ENCODE measurements at places on chromosomes 11 and 22.
A peak's percentile ranks its signal among the peaks of the same experiment; 100 is the strongest.

DNA sequence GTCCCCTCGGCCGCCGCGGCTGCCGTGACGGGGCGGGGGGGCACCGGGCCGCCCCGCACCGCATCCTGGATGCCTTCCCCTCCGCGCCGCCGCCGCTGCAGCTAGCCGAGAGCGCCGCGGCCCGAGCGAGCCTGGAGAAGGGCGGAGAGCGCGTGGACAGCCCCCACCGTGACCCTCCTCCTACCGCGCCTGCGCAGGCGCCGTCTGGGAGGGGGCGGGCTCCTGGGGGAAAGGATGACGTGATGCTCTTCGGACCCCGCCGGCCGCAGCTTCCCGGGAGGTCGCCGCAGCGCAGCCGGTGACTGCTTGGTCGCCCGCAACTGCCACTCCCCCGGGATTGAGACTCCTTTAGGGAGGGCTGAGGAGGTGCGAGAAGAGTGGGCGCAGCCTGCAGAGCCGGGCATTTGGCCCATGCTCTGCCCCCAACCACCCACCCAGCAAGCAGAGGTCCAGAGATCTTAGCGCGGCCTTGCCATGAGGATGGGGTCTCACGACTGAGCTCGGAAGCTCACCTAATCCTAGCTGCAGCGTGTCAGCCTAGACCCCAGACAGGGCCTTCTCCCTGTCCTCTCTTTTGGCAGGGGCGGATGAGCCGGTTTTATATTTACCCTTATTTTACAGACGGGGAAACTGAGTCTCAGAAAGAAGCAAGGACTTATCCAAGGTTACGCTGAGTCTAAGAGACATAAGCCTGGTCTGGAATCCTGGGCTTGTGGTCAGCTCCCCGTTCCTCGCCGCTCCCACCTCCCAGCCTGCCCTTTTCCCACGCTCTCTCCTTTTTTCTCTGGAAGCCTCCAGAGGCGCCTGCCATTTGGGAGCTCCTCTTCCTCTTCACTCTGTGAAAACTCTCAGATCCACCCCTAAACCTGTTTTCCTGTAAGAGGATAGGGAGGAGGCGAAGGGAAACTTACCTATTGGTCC lies at the start of gene DENND5A:
DENND5A (minus strand) TSS at position 140 of the 921 bp plus-strand sequence. CDS start 281 bp downstream, outside the sequence.
- DNase-seq: peak; percentile 35

- DNase-seq: no peak
These were observed 33.9 kb downstream of the ISX start for GRCh38 chr22:35099883-35100282.

- no peak for DNase-seq
These were observed 61.3 kb downstream of the MUC15 start for GRCh38 chr11:26510756-26511155.

GRCh38 chr11:48116437-48117228 lies 100.0 kb upstream of the OR4B1 start:
- DNase-seq: no peak

DNA sequence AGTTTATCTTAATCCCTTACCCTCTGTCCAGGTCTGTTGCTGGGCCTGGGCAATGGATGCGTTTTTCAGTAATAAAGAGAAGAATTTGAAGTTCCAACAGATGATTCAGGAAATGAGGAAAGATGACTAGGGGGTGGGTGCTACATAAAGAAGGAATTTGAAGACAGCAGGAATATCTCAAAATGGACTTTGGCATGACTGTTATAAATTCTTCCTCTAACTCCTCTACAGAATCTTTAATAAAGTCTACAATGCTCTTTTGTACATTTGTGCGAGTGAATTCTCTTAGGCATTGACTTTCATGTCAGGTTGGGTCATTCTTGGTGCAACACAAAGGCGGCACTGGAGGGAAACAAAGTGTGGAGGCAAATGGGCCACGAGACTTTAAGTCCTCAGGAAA lies 35.1 kb upstream of the PRSS23 start:
- DNase-seq: no peak

DNA sequence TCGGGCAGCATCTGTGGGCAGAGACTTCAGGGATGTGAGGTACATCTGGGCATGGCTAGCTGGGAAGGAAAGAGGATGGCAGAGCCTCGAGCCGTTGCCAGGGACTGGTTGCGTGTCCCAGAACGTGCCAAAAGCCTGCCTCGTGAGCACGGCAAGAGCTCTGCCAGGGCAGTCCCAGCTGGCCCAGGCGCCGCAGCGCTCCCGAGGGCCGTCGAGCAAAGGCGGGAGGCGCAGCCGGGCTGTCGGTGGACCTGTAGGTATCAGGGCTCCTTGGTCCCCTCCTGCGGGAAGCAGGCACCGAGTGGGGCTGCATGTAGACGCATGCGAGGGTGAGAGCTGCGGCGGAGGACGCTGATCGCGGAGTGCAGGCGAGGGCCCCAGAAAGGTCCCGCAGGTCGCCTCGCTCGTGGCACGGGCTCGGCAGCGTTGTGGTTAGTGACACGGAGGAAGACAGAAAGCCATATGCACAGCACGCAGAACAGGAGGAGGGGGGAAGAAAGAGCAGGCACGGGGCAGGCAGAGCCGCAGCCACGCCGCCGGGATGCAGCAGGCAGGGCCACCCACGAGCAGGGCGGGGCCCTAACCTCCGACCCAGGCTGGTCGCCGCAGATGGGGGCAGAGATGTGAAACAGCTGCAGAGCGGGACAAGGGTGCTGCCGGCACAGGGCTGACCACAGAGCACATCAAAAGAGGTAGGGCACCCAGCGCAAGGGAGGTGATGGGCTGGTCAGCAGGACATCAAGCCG lies 18.0 kb downstream of the LSP1 start:
- DNase-seq: no peak

DNA sequence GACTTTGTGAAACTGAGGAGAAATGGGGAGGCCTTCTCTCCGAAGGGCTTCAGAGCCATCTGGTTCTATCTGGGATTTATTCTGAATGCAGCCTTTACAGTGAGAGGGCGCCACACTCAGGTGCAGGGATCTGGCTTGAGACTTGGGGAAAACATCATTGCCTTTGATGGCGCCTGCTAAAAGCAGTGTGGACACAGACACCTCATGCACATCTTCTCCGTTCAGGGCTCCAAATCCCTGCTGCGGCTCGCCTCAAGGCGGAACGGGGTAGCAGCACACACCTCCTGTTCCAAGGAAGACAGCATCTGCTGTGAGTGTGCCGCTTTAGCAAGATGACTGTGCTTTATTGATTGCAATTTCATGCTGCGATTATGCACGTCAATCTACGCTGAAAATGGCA lies 37.1 kb upstream of the OLFML1 start:
- DNase-seq: no peak

- no peak for DNase-seq
These were observed 23.7 kb downstream of the ADAMTS8 start for GRCh38 chr11:130404727-130405126.

DNA sequence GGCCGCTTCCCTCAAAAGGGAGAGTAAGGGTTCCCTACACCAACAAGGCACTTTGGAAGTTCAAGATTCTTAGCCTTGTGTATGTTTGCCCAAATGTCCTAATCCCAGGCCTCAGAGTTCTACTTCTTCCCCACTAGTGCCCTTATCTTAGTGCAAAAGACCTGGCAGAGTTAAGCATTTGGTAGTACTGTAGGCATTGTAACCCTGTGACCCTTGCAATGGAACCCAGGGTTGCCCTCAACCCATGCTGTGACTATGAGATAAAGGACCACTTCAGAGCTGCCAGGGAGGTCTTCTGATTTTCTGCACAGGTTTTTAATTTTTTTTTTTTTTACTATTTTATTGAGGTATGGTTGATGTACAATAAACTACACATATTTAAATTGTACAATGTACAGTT lies 65.1 kb downstream of the C11orf65 start:
- no peak for DNase-seq

GRCh38 chr22:27214691-27215090 lies 557.3 kb downstream of the MIAT start:
- no peak for DNase-seq

DNA sequence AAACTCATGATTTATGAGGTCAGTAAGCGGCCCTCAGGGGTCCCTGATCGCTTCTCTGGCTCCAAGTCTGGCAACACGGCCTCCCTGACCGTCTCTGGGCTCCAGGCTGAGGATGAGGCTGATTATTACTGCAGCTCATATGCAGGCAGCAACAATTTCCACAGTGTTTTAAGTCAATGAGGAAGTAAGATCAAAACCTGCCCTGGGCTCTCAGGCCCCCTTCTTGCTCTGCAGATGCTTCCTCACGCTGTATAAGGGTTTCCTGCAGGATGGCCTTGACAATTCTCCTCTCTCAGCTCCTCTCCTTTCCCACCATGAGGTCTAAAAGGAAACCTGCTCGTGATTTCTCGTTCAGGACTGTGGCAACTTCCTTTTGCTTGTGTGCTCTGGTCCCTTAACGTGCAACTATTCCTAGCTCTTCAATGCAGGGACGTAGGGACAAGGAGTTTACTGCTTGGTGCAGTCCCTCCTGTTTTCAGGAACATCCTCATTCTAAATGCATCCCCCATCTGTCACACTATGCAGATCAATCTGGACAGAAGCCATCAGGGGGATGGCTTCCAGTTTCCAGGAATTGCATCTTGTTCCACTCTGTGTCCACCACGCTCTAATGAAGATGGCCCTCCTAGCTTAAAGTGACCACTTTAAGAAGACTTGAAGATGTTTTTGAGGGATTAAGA lies 64.3 kb upstream of the IGLL5 start:
- DNase-seq: no peak

DNA sequence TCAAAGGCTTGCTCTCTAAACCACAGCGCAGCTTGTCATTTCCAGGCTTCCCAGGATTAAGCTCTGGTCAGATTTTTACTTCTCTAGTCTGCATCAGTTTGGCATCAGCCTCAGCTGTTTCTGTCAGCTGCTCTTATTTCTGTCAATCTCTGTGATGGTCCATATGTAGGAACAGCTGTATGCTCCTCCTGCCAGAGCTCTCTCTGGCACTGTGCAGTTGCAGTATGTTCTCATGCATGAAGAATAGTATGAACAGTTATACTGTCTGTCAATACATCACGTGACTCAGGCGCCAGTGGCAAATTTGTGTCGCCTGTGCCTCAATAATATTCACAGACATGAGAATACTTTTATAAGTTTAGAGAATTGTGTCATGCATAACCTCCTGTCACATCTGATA lies 6.7 kb downstream of the OR6M1 start:
- DNase-seq: no peak

GRCh38 chr11:115959081-115959486 lies 454.9 kb upstream of the CADM1 start:
- no peak for DNase-seq

DNA sequence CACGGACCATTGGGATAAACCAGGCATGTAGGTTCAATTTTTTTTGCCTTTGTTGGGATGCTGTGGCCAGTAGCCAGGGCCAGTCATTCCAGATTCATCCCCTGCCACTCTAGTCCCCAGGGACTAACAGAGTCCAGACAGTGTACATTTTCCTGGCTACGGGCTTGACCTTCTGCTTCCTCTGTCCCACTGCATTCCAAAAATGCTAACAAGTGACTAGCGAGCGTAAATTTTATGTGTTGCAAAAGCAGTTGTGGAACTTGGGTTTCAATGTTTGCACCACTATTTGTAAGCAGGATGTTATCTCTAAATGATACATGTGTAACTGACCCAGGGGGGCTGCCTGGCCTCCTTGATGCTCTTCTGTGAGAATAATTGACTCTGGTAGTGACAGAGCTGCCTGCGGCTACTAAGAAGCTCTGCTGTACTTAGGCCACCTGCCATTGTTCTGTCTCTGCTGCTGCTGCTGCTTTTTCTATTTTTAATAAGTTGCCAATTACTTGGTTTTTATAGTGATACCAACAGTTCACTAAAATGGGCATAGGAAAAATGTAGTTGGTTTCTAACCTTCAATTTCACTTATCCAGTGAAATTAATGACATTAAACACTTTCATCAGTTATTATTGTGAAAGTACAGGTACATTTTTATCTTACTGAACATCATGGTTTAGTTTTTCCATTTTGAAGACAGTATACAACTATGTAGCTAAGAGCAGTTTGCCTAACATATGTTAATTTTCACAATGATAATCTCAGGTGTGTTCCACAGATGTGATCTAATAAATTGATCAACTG lies 26.8 kb downstream of the TNRC6B start:
- DNase-seq: no peak

GRCh38 chr11:134662629-134663360 lies 250.8 kb upstream of the B3GAT1 start:
- DNase-seq: no peak

DNA sequence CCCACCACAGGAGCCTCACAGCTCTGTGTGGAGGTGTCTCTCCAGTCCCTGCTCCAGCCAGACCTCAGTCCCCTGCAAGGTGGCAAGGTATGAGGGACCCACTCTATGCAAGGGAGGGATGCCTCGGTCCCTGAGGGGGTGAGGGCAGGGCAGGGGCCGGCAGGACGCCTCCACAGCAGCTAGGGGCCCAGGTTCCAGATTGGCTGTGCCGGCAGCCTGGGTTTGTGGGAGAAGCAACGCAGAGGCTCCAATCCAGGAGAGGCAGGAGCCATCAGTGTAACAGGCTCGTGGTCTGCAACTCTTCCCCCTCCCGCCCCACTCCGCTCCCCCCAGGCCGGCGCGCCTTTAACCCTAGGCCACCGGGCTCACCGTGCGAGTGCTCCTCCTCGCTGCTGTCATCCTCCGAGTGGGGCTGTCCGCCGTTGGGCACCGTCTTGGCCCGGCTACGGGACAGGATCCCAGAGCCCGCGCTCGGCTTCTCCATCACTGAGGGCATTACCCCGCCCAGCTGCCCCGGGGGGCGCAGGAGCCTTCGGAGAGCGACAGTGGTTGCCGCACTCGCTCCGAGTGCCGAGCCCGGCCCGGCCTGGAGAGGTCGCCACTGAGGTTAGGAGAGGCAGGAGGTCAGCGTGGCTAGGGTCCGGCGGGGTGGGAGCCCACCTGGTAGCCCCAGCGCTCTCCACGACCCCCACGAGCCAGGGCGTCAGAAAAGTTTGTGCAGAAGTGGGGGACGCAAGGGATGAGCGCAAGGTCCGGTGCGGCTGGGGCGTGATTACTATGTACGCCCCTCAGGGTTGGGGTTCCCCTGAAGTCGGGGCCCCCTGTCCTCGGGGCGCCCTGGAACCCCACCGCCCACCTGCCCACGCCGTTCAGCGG lies 765 bp downstream of the RCOR2 start:
- no peak for DNase-seq

DNA sequence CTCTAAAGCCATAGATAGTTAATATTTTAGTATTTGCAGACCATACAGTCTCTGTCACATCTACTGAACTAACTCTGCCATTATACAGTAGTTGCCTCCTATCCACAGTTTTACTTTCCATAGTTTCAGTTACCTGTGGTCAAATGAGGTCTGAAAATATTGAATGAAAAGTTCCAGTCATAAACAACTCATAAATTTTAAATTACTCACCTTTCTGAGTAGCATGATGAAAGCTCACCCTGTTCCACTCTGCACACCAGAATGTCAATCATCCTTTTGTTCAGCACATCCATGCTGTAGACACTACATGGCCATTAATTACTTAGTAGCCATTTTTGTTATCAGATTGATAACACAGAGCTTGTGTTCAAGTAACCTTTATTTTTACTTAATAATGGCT lies 51.7 kb upstream of the ME3 start:
- no peak for DNase-seq

- no peak for DNase-seq
These were observed 982 bp downstream of the APOBEC3H start for GRCh38 chr22:39098026-39098425.
